ENCODE measurements at places on chromosomes 12 and 14.

- DNase-seq, result no peak
Observed at GRCh38 chr12:92425165-92425564, 277.6 kb upstream of the PLEKHG7 start.

- no peak for DNase-seq
Observed at GRCh38 chr12:8037046-8037663, 4.6 kb downstream of the FOXJ2 start.

DNA sequence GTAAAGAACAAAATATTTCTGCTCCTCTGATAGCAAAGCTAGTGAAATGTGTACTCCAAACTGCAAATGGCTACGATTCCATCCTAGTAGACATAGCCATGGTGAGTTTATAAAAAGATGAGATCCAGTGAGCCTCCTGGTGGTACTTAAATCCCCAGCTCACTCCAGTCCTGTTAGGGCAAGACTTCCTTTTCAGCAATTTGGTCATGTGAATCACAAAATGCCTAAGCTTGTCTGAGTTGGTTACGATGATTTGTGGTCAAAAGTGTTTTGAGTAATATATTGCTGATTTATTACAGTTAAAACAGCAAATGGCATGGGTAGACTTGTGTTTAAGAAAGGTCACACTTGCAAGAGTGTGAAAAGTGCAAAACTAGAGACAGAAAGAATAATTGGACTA, 102.7 kb upstream of the NAV3 start:
- no peak for DNase-seq

DNA sequence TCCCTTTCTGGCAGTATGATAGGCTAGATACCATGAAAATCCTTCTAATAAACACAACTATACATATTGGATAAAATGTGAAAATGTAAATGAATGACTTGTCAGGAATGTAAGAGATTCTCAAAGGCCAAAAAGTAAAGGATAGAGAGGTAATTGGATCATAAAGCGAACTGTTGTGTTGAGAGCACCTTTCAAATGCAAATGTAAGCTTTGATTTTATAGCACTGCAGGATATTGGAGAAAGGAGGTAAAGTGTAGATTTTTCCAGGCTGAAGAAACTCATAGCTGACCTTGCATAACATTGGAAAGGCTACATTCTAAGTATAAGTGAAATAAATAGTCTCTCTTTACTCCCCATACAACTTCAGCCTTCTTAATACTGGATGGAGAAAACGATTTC, 54.0 kb downstream of the PTPRB start:
- DNase-seq, result no peak

- DNase-seq, result no peak
Observed at GRCh38 chr14:23578560-23579310, at the start of gene JPH4. Gene JPH4, minus strand, starts transcription at chr14:23578790. Its CDS starts 1,337 bp downstream, at chr14:23577453.

DNA sequence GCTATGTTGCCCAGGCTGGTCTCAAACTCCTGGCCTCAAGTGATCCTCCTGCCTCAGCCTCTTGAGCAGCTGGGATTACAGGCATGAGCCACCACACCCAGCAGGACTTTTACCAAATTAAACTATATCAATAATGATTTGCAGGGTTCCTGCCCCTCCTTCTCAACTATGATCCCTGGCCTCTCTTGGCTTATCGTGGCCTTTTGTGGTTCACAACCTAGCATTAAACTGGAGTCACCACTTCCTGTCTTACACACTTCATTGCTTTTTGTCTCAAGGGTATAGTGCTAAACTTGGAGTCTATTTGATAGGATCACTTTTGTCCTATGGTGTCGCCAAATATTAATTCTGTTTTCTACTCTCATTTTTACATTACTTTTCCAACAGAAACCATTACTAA, 64.5 kb downstream of the SEC23A start:
- no peak for DNase-seq

- no peak for DNase-seq
Observed at GRCh38 chr12:120902846-120903411, 1.2 kb downstream of the SPPL3 start.

GRCh38 chr12:89857652-89858274, 149.1 kb upstream of the ATP2B1 start:
- DNase-seq, result no peak

GRCh38 chr12:65014504-65015271, 106.4 kb downstream of the WIF1 start:
- no peak for DNase-seq

GRCh38 chr12:66020481-66020880, 110.1 kb downstream of the LLPH start:
- no peak for DNase-seq

- DNase-seq, result peak; percentile 51
Observed at GRCh38 chr12:122951979-122952892, 14.0 kb downstream of the ABCB9 start.

DNA sequence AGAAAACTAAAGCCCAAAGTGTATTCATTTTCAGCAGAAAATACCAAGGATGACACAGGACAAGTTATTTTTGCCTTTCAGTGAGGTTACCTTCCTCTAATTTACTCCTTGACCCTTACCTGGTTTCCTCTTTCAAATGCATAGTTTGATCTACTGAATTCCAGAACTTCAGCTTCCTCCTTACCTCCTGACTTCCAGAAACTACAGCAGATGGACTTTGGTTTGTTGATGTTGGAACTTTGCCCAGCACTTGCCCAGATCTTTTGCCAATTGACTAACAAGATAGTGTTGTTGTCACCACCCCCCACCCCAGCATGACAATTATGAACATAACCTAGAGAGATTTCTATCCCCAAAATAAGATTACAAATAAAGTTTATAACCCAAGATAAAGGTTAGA, 63.2 kb downstream of the NAV3 start:
- DNase-seq, result no peak

DNA sequence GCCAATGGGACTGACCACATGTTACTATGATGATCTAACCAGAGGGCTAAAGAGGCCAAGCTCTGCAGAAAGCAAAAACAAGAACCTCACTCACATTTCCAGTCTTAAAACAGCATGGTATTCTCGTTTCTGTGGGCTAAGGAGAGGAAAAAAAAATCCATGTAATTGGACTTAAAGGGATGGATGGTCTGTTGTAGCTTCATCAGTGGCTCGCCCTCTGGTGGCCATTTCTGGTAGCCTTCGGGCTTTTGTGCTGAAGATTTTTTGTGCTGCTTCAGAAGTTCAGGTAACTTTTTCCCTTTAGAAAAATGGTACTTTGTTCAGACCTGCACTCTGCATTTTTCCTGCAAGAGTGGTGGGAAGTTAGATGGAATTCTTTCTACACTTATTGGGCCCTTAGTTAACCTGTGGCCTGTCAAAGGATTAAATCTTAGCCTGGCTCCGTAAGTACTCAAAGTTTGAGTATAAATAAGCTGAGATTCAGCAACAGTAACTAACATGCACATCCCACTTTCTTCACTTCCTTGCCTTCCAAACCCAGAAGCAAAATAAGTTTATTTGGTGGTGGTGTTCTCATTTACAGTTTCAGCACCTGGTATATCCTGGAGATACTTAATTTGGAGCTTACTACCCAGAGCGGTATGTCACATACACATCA, 22.3 kb downstream of the DCAF4 start:
- no peak for DNase-seq

GRCh38 chr14:32694795-32695449, 243.8 kb upstream of the NPAS3 start:
- no peak for DNase-seq

DNA sequence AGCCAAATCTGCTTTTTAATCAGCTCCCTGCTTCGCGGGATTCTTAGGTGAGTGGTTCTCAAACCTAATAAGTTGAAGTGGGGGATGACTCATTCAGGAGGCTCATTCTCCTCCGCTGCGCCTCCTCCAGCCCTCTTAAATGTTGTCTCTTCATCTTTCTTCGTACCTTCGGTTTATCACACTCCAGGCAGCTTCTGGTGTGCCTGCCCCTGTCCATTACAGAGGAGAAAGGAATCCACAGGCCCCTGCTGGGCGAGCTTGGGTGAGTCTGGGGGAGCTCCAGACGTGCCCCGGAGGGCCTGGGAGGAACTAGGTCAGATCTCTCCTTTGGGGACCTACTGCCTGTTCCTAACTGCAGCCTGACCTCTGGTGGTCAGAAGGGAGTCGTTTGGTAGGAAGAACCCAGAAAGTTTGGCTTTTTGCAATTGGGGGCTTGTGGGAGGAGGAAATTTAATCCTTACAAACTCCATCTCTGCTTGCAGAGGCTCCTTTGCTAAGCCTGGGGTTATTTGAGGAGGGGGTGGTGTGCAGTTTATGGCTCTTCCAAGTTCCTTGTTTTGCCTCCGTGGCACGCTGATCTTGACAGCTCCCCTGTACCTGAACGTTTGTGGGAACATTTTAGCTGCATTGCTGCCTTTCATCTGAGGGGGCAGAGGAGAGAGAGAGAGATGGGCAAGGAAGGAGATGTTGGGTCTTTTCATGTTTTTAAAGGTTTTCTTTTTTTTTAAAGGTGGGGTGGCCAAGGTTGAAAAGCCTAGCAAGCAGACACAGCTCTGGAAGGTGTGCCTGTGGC, 84.1 kb upstream of the GNG2 start:
- no peak for DNase-seq

- no peak for DNase-seq
Observed at GRCh38 chr12:130768120-130768519, 52.0 kb upstream of the RIMBP2 start.

DNA sequence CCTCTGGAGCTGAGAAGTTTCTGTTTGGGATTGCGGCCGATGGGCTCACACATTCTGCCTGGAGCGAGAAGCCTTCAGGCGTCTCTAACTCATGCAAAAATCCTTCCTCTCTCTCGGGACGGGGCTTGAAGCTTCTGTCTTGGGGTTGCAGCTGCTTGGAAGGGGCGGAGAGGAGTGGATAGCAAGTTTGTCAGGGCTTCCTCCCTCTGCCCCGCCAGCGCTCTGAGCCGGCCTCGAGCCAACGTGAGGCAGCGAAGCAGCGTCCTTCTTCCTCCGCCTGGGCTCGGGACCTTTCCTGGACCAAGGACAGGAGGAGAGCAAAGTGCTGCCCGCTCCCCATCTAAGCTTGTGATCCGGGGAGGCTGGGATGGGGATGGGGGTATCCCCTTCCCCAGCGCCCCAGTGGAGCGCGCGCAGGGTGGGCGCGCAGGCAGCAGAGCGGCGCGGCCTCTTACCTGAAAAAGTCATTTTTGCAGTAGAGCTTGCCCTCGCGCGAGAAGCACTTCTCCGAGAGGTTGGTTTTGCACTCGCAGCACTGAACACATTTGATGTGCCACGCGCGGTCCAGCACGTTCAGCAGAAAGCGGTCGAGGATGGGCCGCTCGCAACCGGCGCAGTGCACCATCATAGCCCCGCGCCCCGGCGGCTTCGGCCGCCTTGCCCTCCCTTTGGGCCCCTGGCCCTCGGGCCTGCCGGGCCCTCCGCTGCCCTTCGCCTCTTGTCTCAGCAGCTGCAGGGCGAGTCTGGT, 626 bp downstream of the LHX5 start:
- DNase-seq, result no peak

DNA sequence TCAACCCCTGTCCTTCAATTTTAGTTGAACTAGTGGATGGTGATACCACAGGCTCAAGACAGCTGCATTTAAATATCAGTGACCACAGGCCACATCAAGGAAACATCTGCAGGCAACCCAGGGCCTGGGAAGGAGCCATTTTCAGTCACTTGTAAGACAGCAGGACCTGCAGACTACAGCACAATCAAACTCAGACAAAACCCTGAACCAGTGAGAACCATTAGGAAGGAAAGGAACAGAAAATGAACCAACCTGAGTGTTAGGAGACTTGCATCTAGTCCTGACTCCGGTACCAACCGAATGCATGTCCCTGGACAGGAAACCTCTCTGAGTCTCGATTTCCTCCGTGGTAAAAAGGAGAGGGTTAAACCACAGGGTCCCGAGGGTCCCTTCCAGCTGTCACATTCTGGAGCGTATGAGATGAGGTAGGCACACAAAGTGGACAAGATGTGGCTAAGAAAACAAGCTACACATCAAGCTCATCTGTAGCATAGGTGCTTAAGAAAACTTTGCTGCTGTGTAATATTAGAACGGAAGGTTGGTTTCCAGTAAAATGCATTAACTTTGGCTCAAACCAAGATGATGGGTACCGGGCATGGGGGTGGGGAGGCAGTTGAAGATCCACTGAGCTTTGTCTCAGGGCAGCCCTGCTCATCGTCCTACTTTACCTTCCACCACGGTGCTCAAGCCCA, 1.6 kb upstream of the CDKN1B start:
- no peak for DNase-seq

DNA sequence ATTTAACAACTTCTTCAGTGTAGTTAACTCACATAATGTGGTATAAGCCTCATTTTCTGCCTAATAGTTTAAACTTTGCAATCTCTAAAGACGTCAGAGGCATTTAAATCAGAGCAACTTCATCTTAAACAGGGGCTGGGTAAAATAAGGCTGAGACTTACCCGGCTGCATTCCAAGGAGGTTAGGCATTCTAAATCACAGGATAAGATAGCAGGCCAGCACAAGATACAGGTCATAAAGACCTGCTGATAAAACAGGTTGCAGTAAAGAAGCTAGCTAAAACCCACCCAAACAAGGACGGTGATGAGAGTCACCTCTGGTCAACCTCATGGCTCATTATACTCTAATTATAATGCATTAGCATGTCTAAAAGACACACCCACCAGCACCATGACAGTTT, 115.6 kb upstream of the PKP2 start:
- DNase-seq, result no peak

DNA sequence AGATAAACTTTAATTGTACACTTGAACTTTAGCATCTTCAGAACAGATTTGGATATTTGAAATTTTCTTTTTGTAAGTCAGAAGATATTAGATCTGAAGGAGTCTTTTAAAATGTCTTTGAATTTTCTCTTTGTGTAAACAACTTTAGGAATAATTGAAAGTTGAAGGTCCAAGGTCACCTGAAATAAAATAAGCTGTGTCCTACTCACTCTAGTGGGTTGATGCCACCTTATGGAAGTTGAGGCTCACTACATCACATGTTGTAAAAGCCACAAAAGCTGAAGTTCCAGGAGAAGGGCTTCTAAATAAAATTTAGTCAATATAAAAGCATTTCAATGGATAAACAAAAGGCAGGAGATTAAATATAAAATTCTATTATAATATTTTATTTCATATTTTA, 122.0 kb upstream of the ATXN7L3B start:
- DNase-seq, result no peak

DNA sequence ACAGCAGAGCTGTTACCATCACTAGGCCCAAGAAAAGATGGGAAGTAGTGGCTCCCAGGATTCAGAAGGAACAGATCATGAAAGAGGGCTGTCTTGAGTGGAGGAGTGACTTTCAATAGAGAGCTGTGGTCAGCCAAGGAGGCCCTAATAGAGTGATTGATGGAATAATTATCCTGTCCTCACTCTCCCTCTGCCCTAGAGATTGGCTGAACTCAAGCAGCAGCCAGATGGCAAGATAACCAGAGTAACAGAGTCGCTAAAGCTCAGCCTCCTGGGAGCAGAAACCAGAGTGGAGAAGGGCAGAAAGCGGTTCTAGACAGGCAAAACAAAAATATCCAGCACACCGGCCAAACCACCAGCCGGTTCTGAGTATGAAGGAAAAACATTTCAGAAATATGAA, 23.1 kb downstream of the GMFB start:
- DNase-seq, result no peak

- no peak for DNase-seq
Observed at GRCh38 chr14:68888025-68888850, 90.9 kb downstream of the ACTN1 start.

DNA sequence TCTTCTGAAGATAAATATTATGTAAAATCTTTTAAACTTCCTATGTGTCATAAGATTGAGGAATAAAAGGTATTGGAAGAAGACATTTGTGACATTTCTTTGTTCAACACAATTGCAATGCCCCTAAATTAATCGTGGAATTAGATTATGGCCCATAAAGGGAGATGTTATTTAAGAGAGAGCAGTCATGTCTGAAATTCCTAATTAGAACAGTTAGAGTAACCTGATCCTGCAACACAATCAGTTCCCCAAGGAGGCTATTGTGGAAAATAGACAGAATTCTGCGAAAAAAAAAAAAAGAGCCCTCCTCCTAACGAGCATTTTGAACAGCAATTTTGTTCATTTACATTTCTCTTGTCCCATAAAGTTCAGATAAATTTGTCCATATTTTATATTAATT, 339.5 kb downstream of the PAWR start:
- DNase-seq, result no peak
